ENCODE measurements at places on chromosomes 7 and 10.
A peak's percentile ranks its signal among the peaks of the same experiment; 100 is the strongest.

DNA sequence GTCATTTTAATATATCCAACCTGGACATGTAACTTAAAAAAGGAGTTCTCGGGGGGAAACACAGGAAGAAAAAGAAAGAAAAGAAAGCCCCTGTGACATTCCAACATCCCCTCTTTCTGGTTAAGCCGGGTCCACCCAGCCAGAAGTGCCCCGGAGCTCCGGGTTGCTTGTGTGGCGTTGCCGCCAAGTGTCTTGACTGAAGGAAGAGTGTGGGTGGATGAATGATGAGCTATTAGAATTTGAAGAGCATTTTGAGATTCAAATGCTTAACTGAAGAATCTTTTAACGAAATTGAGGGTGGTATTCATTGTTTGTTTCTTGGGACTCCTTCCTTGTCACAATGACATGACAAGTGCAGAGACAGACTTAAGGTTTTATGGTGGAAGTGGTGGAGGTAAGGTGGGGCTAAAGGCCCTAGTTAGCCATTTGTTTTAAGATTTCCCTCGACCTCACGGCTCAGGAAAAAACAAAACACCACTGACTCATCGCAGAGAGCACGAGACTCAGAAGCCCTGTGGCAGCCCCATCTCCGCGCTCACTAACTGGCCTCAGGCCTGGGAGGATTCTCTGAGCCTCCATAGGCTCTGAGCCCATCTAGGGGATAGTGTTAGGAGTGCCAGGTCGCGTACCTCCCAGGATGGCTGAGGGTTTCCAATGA, 1.8 kb upstream of the GLI3 start:
- DNase-seq: no peak

DNA sequence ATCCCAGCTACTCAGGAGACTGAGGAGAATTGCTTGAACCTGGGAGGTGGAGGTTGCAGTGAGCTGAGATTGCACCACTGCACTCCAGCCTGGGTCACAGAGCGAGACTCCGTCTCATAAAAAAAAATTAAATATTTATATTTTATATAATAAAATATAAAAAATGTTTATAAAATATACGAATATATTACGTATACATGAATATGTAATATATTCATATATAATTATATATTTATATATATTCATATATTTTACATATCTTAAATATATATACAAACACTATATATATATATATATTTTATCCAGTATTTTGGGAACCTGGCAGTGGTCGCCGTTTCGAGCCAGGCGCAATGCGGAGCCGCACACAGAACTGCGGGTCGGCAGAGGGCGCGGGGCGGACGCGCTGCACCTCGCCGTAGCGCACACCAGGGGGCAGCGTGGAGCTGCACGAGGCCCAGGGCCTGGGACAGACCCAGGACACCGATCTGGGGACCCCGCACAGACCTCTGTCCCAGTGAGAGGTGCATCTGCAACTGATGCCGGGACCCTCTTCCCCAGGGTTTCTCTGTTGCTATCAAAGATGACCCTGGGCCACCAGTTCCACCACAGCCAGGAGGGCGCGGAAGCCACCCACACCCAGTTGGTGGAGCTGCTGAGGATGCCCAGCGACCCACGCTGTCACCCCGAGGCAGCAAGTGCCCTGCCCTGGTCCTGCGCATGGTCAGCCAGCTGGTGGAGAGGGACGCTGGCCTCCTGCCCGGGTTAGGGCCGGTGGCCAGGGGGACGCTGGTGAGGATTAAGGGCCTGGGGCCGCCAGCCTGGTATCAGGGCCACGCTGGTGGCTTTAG, 22.7 kb downstream of the AP5Z1 start:
- DNase-seq: peak; percentile 73

GRCh38 chr10:77679217-77679616, 41.6 kb upstream of the KCNMA1 start:
- no peak for DNase-seq

- DNase-seq: no peak
Measured at GRCh38 chr7:111329367-111330234, 232.7 kb downstream of the IMMP2L start.
